CD8-positive, alpha-beta T cell (primary cell): ENCODE measurements at places on chromosomes 12 and 14.

- DNase-seq: no peak
Measured at GRCh38 chr14:31834616-31835015, 242.5 kb upstream of the ARHGAP5 start.

DNA sequence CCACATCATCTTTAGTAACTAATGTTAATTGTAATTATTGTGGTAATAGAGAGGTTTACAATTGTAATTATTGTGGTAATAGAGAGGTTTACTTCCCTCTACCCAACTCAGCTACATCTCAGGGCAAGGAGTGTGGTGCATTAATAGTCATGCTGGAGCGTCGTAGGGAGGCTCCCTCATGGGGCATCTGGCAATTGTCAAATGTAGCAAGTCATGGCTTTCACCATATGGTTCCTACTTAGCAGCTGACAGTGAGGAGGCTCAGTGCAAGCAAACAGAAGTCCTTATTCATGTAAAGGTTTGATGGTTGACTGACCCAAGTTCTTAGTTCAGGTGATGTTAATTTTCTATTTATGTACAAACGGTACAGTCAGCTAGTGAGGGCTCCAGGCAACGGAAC, 1012.0 kb downstream of the FLRT2 start:
- DNase-seq: no peak

DNA sequence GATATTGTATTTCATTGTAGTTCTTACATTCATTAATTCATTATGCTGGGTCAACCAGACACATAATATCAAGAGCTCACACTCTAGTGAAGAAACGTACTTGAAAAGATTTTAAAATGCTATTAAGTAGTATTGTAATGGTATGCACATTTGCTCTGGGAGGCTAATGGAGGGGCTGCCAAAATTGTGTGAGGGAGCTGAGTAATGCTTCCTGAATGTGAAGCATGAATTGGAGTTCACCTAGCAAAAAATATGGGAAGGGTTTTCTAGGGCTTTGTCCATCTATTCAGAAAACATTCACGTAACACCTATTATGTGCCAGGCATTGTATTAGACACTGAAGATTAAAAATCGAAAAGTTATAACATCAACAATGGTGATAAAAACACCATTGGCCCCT, 403.8 kb upstream of the PDE3A start:
- no peak for DNase-seq

DNA sequence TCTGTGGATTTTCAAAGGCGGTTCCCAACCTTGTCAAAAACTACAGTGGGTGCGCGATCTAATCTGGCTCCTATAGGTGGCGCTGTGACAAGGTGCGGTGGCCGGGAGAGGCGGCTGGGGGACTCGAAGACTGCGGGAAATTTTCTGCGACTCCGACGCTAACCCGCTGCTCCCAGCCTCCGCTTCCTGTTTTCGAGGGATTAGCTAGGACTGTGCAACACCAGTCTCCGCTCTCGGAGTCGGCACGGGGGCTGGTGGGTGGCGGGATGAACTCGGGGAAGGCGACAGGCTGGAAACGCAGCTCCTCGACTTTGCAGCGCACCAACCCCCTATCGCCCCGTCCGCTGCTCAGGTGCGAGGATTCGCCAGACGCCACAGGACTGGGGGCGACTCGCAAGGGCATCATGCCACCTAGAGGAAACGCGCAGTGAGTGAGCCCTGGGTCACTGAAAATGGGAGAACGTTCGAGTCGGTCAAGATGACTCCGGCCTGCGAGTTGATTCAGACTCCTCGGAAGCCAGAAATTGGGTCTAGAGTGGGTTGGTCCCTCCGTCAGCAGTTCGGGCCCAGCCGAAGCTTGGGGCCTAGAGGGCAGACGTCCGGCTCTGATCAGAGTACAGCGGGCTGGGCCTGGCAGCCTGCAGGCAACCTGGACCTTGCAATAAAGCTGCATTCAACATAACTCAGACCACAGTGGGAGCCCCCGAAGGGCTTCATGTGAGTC, 5.5 kb upstream of the PAX9 start:
- no peak for DNase-seq

GRCh38 chr14:50523271-50524041, 8.9 kb downstream of the MAP4K5 start:
- no peak for DNase-seq

DNA sequence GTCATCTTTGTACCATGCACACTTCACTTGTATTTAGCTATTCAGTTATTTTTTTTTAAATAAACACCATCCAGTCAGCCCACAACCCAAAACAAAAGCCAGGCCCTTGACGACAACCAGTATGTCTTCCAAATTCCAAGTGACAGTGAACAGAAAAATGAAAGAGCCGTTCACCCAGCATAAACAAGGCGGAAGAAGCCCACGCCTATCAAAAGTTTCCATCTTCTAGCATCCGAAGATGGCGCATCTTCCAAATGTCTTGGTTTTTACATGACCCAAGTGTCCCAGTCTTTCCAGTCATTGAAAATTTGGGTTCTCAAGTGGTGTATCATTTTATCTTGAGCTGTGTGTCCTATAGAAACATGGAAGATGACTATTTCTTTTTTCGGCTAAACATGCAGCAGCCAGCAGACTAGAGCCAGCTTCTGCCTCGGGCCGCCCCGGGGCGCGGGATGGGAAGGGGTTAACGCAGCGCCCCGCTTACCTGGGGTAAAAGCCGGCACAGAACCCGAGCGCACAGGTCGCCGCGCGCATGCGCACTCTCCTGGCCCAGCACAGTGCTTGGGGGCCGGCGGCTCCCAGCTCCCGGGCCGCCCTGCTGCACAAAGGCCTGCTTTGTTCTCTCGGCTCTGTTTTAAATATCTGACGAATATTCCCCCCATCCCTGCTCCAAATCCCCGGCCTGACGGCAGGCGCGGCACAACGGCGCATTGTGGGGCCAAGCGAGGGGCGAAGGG, 164.8 kb downstream of the ZFP36L1 start:
- peak; percentile 12 for DNase-seq

DNA sequence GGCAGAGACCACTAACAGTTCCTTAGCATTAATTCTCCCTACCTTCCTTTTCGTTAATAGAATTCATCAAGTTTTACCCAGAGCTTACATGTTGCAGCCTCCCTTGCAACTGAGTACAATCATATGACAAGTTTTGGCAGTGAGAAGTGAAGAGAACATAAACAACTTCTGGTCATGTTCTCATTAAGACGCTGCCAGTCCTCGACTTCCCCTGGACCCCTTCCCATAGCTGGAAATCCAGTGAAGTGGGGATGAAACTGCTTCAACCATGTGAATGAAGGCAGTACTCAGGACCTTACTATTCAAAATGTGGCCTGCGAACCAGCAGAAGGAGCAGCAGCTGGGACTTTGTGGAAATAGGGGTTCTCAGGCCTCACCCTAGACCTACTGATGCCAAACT, 133.9 kb downstream of the SPTSSA start:
- no peak for DNase-seq

DNA sequence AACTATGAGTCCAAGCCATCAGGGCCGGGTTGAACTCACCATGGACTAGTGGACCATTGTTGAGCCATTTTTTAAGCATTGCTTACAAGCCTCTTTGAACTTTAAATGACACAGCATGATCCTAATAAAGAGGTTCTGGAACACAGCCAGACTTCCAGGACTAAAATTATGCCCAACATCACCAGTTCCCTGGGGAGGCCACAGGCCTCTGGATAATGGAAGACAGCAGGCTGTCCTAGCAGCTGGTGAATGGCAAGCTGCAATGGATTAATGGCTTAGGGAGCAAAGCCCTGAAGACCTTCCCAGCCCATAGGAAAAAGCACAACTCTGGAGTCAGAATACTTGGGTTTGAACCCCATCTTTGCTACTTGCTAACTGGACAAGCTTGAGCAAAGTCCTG, 71.3 kb downstream of the FLRT2 start:
- no peak for DNase-seq

- DNase-seq: peak; percentile 79
Measured at GRCh38 chr12:10554228-10554755, 48.6 kb downstream of the EIF2S3B start.

DNA sequence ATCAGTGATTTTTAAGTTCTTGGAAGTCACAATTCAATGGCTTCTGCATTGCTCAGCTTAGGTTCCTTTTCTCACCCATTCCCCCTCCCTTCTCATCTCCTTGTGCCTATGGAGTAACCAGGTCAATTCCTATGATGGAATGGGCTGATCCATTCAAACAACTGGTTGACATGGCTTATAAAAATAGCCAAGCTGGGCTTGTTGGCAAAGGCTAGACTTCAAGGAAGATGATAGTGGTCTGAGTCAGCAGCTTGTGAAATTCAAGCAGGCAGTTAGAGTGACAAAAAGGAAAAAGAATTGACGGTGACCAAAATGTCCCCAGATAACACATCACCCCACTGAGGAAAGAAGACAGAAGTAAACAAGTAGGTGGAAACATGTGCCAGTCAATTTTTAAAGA, 119.9 kb upstream of the PCED1B start:
- DNase-seq: no peak

DNA sequence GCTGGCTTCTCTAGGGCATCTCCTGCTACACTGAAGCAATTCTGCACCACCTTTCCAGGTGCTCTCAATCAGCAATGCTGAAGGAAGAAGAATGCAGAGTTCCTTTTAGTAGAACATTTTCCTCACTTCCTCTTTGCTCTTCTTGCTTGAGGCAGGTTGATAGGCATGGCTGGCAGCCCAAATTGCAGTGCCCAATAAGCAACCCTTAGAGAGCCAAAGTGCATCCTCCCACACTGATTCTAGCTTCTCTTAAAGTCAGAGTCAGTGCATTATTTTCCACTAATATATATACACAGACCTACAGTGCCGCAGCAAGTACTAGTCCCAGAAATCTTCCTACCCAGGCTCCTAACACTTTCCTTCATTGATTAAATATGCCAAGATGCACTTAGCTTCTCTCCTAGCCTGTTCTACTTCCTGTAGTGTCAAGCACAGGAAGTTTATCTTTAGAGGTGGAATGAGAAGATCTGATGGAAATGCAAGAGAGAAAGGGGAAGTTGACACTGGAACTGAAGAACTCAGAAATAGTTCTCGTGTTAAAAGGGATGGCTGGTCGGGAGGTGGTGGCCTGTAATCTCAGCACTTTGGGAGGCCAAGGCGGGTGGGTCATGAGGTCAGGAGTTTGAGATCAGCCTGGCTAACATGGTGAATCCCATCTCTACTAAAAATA, 132.7 kb downstream of the SSPN start:
- no peak for DNase-seq

DNA sequence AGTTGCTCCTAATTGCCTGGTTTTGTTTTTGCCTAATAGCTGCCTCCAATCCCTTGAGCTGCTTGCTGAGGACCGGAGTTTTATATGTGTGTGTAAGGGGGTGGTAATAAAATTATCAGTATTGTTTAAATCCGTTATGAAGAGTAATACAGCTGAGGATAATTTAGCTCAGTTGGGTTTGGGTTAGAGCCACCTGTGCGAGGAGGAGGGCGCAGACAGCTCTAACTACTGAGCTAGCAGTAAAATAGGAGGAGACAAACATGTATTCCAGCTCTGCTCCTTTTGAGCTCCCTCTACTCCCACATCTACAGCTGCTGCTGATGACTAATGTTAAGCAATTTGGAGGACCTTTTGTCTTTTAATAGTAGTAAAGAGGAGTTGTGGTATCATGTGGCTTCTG, 61.5 kb downstream of the SPATS2 start:
- DNase-seq: no peak

GRCh38 chr12:27186022-27186839, 57.9 kb upstream of the STK38L start:
- no peak for DNase-seq

DNA sequence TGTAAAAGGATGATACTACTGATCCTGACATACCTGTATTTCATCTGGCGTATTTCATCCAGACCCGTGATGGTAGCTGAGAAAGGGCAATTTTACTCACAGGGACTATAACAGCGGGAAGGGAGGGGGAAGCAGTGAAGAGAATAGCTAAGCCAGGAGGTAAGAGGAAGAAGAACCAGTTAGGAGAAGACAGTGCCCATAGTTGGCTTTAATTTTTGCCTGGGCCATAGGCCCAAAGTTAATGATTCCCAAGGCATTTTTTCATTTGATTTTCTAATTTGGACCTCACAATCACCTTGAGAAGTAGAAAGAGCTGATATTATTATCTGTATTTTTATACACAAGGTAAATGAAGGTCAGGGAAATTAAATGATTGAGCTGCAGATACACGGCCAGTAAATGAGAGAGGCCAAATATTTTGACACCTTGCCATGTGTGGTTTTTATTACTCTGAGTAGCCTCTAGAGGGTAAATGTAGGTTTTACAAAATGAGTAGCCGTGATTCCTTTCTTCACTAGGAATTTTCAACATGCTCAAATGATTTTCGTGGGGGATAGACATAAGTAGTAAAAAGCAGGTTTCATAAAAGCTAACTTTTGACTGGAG, 382.2 kb downstream of the FUT8 start:
- no peak for DNase-seq

GRCh38 chr14:59788176-59788575, 82.4 kb downstream of the RTN1 start:
- no peak for DNase-seq

GRCh38 chr12:66244446-66244845, 55.4 kb downstream of the IRAK3 start:
- DNase-seq: no peak

- no peak for DNase-seq
Measured at GRCh38 chr12:3536096-3536875, 45.3 kb downstream of the PRMT8 start.

- DNase-seq: no peak
Measured at GRCh38 chr14:80419345-80419744, 208.0 kb upstream of the DIO2 start.

- no peak for DNase-seq
Measured at GRCh38 chr14:22998329-22999012, 11.5 kb downstream of the C14orf93 start.

- DNase-seq: no peak
Measured at GRCh38 chr14:72457641-72458040, 436.3 kb downstream of the DPF3 start.

DNA sequence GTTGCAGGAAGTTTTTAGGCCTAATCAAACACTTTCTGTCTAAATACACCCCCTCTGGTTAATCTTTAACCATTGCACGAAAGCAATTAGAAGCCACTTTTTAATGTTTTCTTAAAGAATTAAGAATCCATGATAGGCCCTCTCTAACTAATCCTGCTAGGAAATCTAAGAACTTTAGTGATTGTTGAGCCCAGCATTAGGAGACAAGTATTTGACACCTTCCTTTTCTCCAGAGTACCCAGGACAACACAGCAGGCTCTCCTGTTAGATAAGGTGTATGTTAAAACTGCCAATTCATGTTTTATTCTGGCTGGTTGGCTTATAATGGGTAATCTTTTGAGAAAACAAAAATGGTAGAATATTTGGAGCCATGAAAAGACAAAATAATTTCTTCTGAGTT, 95.0 kb downstream of the ALX1 start:
- DNase-seq: no peak

- DNase-seq: no peak
Measured at GRCh38 chr14:23936084-23936829, 17.3 kb upstream of the DHRS4 start.
